ENCODE measurements at places on chromosomes 7 and 10.

DNA sequence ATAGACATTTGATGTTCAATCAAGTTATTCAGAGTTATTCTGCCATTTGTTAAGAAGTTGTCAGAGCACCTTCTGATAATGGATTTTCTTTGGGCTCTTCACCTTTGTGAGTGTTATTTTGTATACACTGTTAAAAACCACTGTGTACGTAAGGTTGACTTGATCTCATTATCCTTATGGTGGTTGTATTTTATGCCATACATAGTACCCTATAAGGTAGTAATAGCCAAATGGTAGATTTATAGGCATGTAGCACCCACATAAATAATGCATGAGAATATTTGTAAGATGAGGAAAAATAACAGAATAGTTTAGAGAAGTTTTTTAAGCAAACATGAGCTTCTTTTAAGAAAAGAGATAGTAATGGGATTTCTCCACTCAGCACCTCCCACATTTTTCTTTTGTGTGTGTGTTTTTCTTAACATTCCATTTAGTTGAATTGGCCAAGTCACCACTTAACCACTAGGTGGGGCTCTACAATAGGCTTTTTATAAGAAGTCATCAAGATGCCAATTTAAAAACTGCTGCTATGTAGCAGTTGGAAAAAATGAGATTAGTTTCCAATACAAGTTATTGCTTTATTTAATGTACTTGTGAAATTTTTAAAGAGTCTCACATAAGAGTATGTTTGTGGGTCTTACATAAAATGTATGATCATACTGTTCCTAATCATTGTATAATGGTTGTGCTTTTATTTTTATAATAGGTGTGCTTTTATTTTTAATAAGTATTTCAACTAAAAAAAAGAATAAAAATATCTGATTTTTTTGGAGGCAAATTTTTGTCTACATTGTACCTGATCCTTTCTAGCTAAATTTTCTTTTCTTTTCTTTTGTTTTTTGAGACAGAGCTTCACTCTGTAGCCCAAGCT, 41.1 kb upstream of the STMP1 start:
- no peak for DNase-seq

- no peak for DNase-seq
These were observed 289.8 kb upstream of the HABP2 start for GRCh38 chr10:113263056-113263455.

DNA sequence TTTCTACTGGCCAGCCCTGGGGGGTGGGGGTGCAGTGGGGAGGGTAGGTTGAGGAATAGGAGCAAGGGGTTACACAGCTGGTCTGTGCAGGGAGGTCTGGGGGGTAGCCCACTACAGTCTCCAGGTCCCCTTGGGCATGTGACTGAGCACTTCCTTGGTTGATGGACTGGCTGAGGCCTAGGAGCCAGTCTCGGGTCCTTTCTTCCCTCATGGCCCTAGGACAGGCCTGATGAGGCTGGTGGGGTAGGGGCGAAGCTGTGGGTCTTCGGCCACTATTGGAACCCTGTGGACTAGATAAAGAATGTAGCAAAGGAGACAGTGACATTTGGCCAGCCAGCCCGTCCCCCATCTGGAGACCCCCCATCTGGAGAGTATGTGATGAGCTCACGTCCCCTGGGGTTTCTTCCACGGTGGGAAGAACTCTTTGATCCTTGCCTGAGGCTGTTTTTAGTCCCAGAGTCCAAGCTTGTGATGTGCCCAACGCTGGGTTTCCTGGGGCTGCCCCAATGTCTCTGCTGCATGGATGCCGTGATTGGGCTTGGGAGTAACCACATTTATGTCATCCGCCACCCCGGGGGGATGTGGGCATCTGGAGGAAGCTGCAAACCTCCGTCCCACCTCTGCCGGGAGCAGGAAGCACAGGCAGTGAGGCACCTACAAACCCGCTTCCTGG, 20.7 kb downstream of the FAM241B start:
- no peak for DNase-seq

GRCh38 chr7:8322667-8323066, 60.7 kb upstream of the ICA1 start:
- DNase-seq = no peak

DNA sequence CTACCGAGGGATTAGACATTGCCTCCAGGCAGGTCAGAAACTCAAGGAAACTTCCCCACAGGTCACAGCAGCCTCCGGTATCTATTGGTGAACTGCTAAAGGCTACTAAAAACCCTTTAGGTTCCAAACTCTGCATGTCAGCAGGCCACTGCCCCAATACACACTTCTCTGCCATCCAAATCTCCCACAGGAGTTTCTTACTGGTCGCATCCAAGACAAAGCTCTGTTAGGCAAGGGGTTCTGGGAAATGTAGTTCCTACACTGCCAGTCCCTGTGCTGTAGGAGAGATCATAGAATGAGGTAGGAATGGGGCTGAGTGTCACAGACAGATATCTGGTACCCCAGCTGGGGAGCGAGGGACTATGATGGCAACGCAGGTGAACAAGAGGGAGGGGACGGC, 757.0 kb upstream of the C7orf33 start:
- DNase-seq = no peak

DNA sequence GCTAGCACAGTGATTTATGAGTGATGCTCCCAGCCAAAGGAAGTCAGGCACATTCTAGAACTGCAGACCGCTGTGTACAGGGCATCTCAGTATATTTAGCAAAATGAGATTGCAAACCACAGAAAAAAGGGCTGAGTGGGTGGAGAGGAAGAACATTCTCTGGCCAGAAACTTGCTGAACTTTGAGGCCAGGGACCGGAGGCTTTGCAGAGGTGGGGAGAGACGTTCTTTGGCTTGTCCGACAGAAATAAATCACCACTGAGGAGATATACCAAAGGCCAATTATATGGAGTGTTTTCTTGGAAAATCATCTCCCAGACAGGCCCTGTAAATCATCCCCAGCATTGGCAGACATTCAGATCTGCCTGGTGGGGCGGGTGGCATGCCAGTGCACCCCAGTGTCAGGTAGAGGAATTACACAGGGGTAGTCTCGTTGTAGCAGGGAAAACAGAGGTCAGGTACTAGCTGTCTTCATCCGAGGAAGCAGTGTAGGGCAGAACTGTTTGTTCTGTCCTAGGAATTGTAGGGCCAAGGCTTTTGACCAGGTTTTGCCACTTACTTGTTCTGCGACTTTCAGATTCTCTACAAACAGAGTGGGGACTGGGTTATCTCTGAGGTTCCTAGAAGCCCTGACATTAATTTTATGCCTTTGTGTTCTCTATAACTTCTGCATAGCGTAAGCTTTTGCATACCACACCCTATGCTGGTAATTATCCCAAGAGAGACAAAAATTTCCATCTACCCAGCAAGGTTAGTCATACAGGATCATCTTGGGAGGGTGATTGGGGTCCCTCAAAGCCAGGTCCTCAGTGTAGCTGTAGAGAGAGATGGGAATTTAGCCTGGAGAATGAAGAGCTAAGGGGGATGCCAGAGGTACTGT, 655.6 kb downstream of the LRMDA start:
- no peak for DNase-seq

GRCh38 chr7:128442356-128442755, 13.3 kb upstream of the HILPDA start:
- DNase-seq = no peak

GRCh38 chr7:148044173-148044572, 546.4 kb upstream of the C7orf33 start:
- DNase-seq = no peak

DNA sequence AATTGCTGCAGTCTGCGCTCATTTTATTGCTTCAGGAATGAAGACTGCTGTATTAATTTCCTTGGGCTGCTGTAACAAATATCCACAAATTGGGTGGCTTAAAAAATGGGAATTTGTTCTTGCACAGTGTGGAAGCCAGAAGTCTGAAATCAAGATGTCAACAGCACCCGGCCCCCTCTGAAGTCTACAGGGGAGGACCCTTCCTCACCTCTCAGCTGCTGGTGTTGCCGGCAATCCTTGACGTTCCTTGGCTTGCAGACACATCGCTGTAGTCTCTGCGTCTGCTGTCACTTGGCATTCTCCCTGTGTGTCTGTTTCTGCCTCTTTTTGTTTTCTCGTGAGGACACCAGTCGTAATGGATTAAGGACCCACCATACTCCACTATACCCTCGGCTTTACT, 166.2 kb downstream of the PTPN20 start:
- DNase-seq = no peak

GRCh38 chr10:50316695-50317648, 65.7 kb upstream of the ASAH2 start:
- no peak for DNase-seq

DNA sequence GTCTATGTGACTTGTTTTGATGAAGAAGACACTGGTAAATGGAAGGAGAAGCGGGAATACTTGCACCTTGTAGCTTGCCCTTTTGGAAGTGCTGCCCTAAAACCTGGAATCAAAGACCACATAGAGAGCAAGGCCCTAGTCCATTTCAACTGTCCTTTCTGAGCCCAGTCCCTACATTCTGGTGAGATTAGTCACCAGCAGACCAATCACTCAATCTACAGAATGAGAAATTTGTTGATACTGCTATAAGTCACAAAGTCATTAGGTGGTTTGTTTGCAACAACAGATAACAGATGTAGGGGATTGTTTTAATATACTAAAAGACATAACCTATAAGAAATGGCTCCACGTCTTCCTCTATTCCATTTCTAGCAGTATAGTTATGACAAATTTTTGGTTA, 33.6 kb downstream of the WASL start:
- no peak for DNase-seq

DNA sequence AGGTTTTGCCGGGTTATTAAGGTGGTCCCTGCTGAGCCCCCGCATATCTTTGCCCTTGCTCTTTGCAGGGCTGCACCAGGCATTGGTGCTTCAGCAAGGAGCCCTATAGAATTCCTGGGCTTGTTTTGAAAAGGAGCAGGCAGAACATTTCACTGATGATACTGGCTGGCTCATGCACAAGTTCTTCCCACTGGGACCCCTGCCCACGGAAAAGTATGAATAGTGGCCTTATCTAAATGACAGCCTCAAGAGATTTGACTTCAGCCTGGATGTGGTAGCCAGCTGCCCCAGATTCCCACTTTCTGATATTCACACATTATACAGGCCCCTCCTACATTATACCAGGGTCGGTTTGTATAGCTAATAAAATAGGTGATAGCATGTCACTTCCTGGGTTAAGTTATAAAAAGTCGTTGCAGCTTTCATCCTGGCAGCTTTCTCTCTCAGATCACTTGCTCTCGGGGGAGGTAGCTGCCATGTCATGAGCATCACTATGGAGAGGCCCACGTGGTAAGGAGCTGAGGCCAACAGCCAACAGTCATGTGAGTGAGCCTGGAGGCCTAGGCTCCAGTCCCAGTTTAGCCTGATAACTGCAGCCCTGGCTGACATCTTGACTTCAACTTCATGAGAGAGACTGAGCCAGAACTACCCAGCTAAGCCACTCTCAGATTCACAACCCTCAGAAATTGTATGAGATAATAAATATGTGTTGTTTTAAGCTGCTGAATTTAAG, 16.8 kb upstream of the CRTAC1 start:
- DNase-seq = no peak

DNA sequence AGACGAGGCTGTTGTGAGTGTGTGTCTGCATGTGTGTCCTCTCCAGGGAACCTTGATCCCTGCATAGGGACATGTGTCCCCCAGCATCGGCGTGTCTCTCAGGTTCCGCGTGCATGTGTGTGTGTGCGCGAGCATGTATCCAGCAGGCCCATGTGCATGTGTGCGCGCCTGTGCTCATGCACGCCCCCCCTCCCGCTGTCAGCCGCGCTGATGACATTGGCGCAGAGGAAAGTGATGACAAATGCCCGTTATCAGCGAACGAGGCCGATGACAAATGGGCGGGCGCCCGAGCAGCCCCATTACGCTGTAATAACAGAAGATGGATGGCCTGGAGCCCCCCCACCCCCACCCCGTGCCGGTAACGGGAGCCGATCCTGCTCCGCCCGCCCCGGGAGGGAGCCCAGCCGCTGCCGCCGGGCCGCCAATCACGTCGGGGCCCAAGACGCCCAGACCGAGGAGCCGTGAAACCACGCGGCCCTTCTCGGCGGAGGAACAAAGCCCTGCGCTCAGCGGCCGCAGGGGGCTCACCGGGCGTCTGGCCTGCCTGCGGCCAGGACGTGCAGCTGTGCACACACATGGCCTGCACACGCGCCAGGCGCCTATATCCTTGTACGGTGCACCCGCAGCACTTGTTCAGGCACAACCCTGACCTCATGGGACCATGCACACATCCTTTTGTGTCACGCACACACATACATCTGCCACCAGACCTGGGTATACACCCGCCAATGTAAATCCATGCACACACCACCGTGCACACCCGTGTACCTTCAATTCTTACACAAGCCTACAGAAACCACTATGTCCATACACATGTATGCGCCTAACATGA, 21.5 kb downstream of the POLL start:
- DNase-seq = no peak

GRCh38 chr10:79070081-79070605, 1.4 kb downstream of the ZMIZ1 start:
- DNase-seq = no peak

DNA sequence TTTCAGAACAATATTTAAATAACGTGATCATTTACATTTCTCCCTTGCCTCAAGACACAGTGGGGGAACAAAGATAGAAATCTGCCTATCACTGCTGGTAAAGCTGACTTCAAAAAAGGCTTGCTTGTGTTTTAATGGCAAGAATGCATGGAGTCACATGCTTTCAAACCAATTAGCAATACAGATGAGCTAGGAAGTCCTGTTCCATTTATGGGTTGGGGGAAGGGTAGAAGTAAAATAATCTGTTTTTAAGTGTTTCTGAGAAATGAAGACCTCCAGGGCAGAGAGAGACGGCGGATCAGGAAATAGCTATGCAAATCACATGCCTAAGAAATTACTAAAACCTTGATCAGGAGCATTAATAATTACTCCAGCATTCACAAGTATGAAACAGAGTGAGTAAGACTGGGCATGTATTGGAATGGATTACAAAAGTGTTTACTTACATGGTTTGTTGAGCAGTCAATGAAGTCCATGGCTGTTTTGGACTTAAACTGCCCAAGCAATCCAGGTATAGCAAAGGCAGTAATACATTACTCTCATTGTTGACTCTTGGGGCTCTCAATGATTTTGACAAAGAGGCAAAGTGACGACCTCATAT, 142.0 kb downstream of the ARID5B start:
- DNase-seq = no peak

GRCh38 chr7:93146036-93146435, 2.1 kb downstream of the SAMD9L start:
- DNase-seq = no peak

- no peak for DNase-seq
These were observed 88.0 kb downstream of the FOXP2 start for GRCh38 chr7:114502454-114503254.

DNA sequence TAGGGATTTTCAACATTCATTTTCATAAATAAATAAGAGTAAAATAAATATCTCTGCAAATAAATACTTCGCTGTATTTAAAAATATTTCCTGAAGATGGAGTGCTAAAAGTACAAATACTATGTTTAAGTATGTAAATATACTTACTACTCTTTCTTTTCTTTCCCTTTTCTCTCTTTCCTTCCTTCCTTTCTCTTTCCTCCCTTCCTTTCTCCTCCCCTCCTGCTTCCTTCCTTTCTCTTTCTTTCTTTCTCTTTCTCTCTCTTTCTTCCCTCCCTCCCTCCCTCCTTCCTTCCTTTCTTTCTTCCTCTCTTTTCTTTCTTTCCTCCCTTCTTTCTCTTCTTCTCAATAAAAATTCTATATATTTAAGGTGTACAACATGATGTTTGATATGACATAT, 496.1 kb downstream of the CCSER2 start:
- DNase-seq = no peak

GRCh38 chr10:92742331-92743228, 52.8 kb downstream of the HHEX start:
- no peak for DNase-seq
